CD4-positive, CD25-positive, alpha-beta regulatory T cell (primary cell): ENCODE measurements at places on chromosomes 2 and 18.

DNA sequence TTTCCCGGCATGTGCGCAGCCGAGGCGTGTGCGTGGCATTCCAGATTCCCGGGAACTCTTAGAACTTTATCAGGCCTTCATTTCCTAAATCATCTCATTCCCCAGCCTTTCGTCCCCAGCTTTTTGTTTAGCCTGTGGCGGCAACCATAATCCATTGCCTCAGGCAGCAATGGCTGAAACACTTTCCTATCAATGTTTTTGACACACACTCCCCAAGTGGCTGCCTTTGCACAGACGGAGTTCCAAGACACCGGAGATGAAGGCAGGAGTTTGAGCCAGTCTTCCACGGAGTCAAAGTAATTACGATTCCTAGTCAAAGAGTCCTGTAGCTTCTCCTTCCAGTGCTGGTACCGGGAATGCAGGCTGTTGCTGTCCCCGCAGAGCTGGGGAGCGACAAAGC is 64.8 kb downstream of the KCNG2 start:
- no peak for DNase-seq

DNA sequence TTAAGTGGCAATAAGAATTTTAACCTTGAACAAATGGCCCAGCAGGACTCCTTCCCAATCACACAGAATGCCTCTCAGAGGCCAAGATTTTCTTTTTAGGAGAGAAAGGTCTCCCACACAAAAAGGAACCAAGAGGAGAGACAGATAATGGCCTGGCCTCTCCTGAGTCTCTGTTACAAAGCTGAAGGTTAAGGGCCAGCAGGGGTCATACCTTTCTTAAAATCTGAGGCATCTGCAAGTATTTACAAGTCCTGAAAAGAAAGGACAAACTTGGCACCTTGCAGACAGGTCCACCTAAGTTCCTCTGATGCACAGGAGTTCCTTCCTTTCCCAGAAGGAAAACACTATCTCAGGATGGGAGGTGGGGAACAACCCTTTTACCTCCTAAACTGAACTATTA is 142.3 kb downstream of the TMEM163 start:
- DNase-seq, result peak; percentile 20

- no peak for DNase-seq
Observed at GRCh38 chr2:235085476-235085875, 133.7 kb downstream of the SH3BP4 start.

- DNase-seq, result no peak
Observed at GRCh38 chr18:69400253-69400975, at the start of gene DOK6. TSS of gene DOK6 (plus strand) at chr18:69400888.

- no peak for DNase-seq
Observed at GRCh38 chr2:232876978-232877441, 6.9 kb downstream of the SNORC start.
